ENCODE measurements at places on chromosomes 5 and 9. TPM values are rescaled to one million over a fixed set of nuclear protein-coding genes. Genes with fewer than 3 reads are reported as not detected.

DNA sequence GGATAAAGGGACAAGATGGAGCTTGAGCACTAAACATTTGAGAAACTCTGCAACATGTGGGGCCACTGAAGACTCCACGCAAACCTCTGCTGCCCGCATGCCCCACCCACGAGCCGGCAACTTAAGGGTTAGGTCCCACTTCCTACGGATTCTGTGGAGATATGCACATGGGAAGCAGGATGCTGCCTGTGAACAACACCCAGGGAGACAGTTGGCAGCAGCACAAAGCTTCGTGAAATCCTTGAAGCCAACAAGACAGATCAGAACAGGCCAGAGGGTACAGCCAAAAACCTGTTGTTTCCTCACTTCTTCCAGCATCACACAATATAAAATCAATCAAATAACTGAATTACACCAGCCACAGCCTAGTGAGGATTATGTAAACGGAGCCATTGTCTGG lies 270.4 kb downstream of the ENC1 start:
- no peaks in the 10 kb centered on the region for H3K36me3 ChIP-seq
- H3K27ac ChIP-seq: no peak overlapping the region
- H3K27me3 ChIP-seq: no peaks in the 10 kb centered on the region
- no peak overlapping the region for H3K4me3 ChIP-seq

BTNL8 gene
- not detected for polyA plus RNA-seq

GRCh38 chr5:56037531-56038010 lies 42.8 kb upstream of the IL6ST start:
- no peaks in the 10 kb centered on the region for H3K4me1 ChIP-seq
- H3K36me3 ChIP-seq: no peaks in the 10 kb centered on the region
- DNase-seq: no peak
- H3K27ac ChIP-seq: no peak overlapping the region
- no peak overlapping the region for H3K4me3 ChIP-seq

GRCh38 chr5:170302653-170303501 lies 5.3 kb upstream of the LCP2 start:
- H3K27ac ChIP-seq: peak overlapping the region; percentile 79
- H3K4me3 ChIP-seq: peak overlapping the region; percentile 54
- DNase-seq: peak; percentile 83
- H3K27me3 ChIP-seq: no peaks in the 10 kb centered on the region

DNA sequence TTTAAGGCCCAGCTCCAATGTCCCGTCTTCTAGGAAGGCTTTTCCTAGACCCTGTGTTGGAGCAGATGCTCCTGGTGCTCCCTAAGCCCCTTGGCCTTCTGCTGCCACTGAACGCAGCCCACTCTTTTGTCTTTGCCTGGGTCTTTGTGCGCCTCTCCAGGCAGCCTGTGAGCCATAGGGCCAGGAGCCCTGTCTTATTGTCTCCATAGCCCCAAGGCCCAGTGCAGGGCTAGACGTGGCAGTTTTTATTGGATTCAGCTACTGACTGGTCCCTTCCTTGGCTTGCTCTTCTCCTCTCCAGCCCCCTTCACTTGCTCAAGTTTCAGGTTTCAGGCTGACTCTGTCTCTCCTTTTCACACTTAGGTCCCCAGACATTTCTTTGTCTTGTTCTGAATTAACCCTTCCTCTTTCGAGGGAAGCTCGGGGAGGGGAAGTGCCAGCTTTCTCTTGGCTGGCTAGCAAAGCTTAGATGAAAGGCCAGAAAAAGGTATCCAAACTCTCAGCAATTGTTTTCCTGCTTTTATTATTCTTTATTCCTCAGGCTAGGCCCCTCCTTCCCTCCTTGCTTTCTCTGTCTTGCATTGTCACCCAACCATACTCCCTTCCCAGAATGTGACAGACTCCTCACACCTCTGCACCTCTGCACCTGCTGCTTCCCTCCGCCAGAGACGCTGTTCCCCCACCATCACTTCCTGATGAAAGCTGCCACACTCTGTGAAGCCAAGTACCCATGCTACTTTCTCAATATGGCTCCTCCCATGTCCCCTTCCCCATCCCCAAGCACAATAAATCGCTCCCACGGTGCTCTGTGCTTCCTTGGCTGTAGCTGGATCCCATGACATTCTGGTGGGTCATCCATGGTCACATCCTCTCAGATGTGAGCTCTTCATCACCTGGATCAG lies 101.6 kb upstream of the CPEB4 start:
- no peak overlapping the region for H3K4me3 ChIP-seq
- no peak overlapping the region for H3K27ac ChIP-seq
- peaks cover 6% of the 10 kb centered on the region for H3K4me1 ChIP-seq

DNA sequence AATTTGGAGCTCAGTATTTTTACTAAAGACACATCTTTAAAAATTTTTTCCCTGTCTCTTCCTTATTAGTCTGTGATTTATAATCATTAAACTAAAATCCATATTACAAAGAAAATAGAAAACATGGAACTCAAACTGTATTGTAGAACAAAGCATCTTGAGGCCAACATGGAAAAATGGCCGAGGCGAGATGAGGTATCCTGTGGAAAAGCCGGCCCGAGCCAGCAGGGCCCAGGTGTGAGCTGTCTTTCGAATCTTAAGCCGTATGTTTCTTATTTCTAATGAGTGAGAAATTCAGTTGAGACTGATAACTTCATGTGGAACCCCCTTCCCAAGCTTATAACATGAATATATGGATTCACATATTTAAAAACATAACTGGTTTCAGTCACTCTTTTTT lies 170.4 kb upstream of the OTULINL start:
- H3K27ac ChIP-seq: no peak overlapping the region
- H3K27me3 ChIP-seq: no peaks in the 10 kb centered on the region
- no peak overlapping the region for H3K4me3 ChIP-seq
- H3K36me3 ChIP-seq: no peaks in the 10 kb centered on the region
- no peak for DNase-seq

- DNase-seq: peak; percentile 78
- H3K27me3 ChIP-seq: no peaks in the 10 kb centered on the region
- peak overlapping the region; percentile 34 for H3K4me3 ChIP-seq
- H3K4me1 ChIP-seq: peaks cover 12% of the 10 kb centered on the region
- H3K27ac ChIP-seq: peak overlapping the region; percentile 48
Measured at GRCh38 chr5:177116631-177117373, 16.8 kb upstream of the NSD1 start.

DNA sequence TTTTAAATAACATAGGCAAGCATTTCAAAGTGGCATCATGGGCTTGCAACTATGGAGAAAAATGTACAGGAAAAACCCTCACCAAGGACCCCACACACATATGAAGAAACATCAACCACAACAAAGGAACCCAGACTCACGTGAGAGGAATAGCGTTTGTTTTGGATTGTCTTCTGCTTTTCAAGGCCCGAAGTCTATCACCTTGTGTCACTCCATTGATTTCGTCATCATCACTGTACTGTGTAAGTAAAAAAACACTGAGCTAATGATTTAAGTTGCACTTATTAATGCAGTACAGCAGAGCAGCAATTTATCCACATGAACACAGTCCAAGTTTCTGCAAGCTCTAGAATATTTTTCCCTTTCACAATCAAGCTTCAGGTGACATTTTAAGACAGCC lies 72.4 kb downstream of the HABP4 start:
- no peak overlapping the region for H3K4me3 ChIP-seq
- DNase-seq: peak; percentile 35
- no peak overlapping the region for H3K27ac ChIP-seq
- H3K36me3 ChIP-seq: no peaks in the 10 kb centered on the region
